ENCODE measurements at places on chromosomes 1 and 21.

DNA sequence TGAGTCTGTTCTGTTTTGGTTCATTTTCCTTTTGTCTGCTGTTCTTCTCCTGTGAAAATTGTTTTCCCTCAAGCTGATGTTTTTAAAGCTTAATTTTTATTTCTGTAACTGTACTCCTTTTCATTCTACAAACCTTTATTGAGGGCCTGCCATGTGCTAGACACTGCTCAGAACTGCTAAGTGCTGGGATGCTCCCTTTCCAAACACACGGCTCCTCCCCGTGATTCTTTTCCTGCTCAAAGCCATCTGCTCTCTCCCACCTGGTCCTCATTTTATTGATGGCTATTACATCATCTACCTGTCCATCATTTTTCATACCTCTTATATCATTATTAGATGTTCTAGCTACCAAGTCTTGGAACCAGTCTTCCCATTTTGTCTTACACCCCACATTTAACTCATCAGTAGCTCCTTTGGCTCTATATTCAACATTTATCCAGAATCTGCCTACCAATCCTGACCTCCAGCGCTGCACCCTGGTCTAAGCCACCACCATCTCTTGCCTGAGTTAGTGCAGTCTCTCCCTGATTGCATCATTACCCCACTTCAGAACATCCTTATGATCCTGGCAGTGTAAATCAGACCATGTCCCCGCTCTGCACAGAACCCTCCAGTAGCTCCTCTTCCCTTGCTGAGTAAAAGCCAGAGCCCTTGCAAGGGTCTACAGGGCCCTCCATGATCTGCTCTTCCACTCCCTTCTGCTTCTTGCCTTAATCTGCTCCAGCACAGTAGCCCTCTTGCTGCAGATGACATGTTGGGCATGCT is 118.1 kb downstream of the CACNA1E start:
- no peak for DNase-seq

GRCh38 chr1:222124602-222125001 is 382.7 kb upstream of the DUSP10 start:
- no peak for DNase-seq

DNA sequence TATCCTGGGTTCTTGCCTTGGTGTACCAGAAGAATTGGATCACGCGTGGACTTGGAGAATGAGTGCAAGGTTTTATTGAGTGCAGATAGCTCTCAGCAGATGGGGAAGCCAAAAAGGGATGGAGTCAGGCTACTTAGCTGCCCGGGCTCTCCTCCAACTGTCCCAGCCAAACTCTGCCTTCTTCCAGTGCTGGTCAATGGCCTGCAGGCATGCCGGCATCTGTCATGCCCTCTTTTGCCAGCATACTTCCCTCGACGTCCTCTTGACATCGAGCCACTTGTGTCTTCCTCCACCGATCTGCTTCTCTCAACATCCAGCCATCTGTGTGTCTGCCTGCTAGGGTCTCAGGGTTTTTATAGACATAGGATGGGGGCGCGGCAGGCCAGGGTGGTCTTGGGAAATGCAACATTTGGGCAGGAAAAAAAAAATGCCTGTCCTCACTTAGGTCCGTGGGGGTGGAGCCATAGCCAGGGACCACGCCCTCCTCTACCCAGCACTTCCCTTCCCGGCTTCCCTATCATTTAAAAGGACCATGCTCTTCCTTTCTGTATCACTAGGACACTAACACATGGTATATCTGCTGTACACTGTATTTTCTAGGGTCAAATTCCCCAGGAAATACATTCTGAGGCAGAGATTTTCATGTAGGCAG is 47.0 kb upstream of the BCAR3 start:
- DNase-seq, result no peak

GRCh38 chr1:148353461-148354283 is 129.4 kb downstream of the PPIAL4G start:
- DNase-seq, result no peak

DNA sequence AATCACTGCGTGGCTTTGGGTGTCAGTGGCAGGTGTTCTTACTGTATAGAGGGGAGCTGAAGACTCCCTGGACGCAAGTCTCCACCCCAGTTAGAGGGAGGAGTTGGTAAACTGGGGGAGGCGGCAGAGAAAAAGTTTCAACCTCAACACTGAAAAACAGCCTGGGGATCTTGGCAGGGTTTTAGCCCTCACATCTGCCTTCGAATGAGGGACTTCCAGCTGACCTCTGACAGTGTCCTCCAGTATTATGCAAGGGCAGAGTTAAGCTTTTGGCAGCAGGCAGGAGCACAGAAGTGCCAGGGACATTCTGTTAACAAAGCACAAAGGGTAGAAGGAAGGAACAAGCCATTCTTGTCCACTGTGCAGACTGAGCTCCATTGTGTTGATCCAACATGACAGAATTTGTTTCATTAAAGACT is 41.2 kb upstream of the RAB4A start:
- DNase-seq, result no peak

DNA sequence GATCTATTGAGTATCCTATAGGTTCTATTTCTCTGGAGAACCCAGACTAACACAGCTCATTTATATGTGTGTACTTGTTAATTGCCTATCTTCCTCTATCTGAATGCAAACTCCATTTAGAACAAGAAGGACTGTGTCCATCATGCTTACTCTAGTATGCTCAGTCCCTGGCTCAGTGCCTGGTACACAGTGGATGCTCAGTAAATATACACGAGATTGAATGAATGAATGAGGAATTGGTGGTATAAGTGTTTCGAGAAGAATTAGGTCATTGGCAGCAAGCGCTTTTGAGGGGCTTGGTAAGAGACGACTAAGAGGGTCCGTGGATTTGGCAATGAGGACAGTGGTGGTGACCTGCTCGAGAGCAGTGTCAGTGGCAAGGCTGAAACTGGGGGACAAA is 112.5 kb downstream of the CSMD2 start:
- DNase-seq, result no peak

GRCh38 chr1:42164551-42165420 is at the start of gene GUCA2A:
GUCA2A (minus strand) TSS chr1:42164745; CDS start chr1:42164712, 33 bp downstream.
- DNase-seq, result no peak

DNA sequence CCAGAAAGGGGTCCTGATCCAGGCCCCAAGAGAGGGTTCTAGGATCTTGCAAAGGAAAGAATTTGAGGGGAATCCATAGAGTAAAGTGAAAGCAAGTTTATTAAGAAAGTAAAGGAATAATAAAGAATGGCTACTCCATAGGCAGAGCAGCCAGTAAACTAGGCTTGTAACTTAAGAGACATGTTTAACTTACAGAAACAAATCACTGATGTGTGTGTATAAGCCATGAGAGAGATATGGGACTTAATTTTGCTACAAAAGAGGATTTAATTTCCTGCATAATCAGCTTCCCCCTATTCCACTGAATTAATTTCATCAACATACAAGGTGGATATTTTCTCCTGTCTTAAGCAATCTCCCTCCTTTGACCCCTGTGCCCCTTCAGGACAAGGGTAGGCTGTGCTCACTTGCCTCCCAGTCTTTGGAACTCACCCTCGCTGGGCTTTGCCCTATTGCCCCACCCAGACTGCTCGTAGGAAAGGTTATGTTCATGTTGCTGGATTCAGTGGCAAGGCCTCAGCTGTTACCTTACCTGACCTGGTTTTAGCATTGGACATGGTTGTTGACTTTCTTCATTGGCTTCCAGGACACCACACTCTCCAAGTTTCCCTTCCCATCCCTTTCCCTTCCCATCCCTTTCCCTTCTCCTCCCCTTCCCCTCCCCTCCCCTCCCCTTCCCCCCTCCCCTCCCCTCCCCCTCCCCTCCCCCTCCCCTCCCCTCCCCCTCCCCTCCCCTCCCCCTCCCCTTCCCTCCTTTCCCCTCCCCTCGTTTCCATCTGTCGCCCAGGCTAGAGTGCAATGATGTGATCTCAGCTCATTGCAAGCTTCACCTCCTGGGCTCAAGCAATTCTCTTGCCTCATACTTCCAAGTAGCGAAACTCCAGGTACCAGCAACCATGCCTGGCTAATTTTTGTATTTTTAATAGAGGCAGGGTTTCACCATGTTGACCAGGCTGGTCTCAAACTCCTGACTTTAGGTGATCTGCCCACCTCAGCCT is 44.6 kb downstream of the TBCE start:
- DNase-seq, result no peak

DNA sequence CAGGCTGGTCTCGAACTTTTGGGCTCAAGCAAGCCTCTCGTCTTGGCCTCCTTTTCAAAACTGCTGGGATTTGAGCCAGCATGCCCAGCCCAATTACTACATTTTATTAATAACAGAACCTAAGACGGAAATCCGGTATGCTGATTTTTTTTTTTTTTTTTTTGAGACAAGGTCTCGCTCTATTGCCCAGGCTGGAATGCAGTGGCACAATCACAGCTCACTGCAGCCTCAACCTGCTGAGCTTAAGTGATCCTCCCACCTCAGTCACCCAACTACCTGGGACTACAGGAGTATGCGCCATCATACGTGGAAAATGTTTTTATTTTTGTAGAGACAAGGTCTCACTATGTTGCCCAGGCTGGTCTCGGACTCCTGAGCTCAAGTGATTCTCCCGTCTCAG is 20.2 kb downstream of the ACBD3 start:
- DNase-seq, result no peak

DNA sequence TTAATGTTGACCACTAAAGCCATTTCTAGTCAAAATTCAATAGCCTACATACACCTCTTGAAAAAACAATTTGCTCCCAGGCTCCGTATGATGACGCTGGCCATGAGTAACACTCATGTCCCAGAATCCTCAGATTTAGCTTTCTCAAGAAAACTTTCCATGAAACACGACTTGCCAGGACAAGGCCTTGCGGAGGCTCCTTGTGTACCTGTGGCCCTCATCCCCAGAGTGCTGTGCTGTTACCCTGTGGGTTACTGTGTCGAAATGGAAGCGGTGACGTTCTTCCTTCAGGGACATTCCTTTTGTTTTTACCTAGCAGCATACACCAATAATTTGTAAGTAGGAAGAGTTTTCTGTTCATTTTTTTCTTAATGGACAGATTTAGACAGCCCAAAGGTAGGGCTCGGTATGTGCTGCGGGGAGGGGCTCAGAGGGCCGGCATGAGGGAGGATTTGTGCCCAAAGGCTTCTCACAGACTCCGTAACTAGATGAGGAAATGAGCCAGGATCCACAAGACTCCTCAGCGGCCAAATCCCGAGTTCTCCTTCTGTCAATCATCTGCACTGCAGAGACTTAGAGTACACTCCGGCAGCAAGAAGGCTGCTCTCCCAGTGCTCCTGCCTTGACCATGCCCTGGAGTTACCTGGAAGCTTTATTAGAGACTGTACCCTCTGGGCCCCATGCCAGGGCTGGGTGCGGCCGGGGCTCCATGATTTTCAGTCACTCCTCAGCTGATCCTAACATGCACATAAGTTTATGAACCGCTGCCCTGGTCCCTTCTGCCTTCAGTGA is 17.8 kb downstream of the GNG12 start:
- DNase-seq, result no peak

DNA sequence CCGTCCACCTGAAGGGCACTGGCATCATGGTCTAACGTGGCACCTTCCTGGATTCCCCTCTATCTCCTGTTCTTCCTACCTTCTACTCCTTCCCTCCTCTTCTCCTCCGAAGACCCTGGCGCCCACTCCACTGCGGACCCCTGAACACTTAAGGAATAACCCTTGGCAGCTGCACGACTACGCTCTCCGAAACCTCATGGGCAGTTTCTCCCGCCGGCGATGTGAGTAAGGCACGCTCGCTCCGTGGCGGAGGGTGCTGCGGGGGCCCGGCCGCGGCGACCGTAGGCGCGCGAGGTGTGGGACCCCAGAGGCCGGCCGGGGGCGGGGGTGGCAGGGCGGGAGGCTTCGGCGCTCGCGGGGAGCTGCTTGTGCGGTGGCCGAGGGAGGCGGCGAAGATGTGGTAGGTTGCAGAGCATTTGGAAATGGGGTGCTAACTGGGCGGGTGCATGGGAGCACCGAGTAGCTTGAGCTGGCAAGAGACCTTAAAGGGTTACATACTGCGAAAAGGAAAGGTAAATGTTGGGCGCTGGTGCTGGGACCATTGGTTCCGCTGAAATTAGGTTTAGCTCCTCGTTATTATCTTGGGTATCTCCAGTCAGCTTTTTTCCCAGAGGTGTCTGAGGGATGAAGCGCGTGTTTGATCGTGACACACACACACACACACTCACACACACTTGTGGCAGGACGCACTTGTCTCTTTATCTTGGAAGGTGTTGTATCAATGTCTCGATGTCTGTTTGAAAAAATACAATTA is 876 bp downstream of the LRRC7 start:
- no peak for DNase-seq

DNA sequence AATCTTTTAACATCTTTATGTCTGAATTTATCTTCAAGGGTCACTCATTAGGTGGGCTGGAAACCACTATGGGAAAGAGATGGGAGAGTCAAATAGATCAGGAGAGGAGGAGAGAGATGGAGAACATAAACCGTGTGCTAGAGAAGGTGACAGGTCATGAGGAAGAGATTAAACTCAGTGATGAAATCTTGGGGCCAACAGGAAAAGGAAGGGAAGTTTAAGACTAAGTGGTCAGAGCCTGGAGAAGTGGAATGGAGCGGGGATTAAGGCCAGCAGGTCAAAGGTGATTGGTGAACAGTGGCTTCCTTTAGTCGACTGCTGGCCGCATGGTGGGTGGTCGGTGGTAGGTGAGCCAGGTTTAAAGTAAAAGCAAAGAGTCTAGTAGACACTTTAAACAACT is 169.3 kb upstream of the IVNS1ABP start:
- DNase-seq, result no peak

GRCh38 chr1:164498792-164499191 is 60.2 kb upstream of the PBX1 start:
- DNase-seq, result no peak

DNA sequence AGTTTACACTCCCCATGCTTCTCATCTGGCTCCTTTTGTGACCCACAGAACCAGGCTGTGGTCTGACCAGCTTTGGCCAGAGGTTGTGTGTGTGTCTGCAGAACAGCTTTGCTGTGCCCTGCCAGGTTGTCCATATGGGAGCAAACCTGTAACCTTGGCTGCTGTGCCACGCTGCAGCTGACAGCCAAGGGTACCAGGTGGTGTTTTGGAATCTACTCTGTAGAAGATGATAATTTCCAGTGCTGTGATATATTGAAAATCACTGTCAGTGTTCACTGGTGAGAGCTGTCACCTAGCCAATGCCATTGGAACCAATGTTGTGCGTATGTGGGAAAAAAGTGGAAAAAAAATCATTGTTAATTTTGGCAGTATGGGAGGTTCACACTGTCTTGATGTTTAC is 18.2 kb downstream of the CENPF start:
- no peak for DNase-seq

DNA sequence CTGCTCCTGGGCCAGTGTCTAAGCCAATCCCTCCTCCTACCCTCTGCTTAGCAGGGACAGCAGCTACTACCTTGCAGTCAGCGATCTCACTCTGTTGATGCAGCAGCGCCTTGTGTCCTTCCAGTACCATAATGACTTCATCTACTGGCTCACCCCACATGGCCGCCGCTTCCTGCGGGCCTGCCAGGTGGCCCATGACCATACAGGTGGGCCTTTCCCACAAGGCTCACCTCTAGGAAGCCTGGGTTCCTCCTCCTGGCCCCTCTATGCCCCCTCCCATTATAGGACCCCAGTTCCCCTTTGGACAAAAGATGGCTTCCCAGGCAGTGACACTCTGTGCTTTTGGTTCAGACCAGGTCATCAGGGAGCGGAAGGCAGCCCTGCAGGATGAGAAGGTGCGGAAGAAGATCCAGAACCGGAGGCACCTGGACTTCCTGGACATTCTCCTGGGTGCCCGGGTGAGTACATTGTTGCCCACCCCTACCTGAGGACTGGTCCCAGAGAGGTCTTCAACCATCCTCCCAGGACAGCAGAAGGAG is 15.1 kb downstream of the CYP4B1 start:
- DNase-seq, result no peak
